AG04450 (cell line): ENCODE measurements at places on chromosomes 2 and 18. TPM values are rescaled to one million over a fixed set of nuclear protein-coding genes. Genes with fewer than 3 reads are reported as not detected.

- no peak for DNase-seq
These were observed 70.4 kb downstream of the DDX1 start for GRCh38 chr2:15662026-15662425.

- DNase-seq, result no peak
These were observed 121.2 kb upstream of the CXCR4 start for GRCh38 chr2:136239079-136239685.

GRCh38 chr18:44602845-44603244 is 77.8 kb upstream of the SETBP1 start:
- DNase-seq, result no peak

GRCh38 chr2:157559061-157559460 is 69.6 kb downstream of the ACVR1C start:
- no peak for DNase-seq

Gene ACTR3
- polyA plus RNA-seq, result 371 and 536 TPM in 2 replicates

Gene NEUROD1
- not detected in 2 replicates for polyA plus RNA-seq

Gene ADAM23
- polyA plus RNA-seq, result 6.6 and 7.1 TPM in 2 replicates
